ENCODE measurements at places on chromosomes 4 and X.

- no peak for ATAC-seq
Measured at GRCh38 chr4:13833171-13833804, 205.8 kb upstream of the BOD1L1 start.

GRCh38 chr4:5712517-5712916, 1.5 kb downstream of the EVC start:
- no peak for ATAC-seq

DNA sequence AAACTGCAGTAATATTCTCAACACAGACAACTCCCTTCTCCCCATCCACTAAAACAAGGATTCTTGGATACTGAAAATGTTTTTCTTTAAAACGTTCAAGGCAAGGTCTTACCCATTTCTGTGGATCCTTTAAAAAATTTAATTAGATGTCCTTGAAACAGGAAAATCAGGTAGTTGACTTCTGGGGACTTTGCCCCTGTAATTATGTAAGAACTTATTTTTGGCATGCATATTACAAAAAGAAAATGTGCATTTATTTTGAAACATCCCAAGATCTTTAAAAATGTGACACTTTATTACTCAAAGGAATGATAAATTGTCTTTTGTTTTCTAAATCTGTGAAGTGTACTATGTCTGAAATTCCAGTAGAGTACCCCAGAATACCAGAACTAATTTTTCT, 25.8 kb downstream of the GUCY1B1 start:
- ATAC-seq = no peak

DNA sequence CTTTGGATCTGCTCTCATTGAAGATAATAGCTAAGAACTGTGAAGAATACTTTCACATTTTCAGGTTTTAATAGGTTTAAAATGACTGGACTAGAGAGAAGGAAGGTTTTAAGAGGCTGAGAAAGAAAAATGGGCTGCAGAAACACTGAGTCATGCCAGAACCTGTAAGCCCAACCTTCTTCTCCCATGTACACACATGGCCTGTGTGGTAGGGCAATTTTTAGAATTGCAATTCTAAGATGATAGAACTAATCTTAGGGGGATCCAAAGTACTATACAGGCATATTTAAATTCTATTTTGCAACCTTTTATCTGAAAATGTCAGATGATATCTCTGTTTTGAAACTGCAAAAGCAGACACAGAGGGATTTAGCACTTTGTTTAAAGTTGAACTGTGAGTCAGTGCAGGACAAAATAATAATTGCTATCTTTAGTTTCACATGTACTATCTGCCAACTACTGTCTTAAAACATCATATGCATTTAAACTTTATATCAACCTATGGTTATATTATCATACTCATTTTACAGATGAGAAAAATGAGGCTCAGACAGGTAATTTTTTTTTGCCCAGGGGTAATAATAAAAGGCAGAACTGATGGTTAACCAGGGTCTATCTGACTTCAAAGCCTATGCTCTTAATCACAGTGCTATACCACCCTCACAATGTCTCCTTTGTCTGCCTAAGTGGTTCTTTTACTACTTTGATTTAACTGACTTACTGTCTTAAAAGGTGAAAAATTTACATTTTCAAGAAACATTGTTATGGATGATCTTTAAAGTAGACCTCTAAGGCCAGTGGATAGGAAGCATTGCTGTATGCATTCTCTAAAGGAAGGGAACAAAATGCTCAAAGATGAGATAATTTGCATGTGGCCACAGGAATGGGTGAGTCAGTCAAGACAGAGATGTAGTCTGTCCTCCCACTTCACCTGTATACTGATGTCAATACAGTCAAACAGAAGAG, 4.3 kb downstream of the TMPRSS11E start:
- ATAC-seq = no peak

DNA sequence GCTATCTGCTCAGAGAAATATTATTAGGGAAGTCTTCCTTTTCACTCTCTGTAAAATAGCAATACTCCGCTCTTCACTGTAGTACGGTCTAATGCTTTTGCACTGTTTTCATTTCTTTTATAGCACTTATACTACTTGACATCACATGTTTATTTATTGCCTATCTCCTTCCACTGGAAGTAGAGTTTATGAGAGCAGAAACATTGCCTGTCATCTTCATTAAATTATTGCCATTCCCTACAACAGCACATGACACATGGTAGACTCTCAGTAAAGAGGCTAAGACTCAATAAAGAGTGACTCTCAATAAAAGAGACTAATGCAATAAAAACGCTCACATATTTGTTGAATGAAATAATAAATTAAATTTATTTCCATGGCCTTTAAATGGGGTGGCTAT, 241.3 kb upstream of the MAGEC2 start:
- no peak for ATAC-seq

DNA sequence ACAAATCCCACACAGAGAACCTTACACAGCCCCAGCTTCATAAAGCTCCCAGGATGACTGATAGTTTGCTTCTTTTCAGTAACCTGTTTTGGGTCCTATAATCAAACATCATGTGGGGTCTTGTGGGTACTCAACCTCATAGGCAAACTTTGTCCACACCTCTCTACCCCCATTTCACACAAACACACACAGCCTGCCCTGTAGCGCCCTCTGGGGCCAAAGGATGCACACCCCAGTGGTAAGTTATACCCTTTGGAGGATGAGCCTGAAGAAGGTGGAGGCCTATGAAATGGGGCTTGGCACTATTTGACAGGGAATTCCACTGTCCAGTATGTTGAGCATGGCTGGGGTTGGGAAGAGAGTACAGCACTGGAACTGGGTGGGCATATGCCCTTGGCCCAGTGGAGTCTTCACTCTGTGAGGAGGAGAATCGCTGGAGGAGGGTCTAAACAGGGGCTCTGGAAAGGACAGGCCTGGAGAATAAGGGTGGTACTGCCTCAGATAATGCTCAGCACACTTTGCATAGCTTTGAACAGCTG, 30.5 kb upstream of the COL25A1 start:
- ATAC-seq = no peak

- ATAC-seq = peak; percentile 69
Measured at GRCh38 chrX:104309169-104309568, 54.4 kb upstream of the ESX1 start.

Data from SK-N-SH treated with all-trans-retinoic acid at 6 μM for 48 hours (cell line).